RPMI7951 (cell line): ENCODE measurements at places on chromosomes 16 and 17.

GRCh38 chr16:6231398-6231797 is 1101.2 kb upstream of the RBFOX1 start:
- no peak for DNase-seq

DNA sequence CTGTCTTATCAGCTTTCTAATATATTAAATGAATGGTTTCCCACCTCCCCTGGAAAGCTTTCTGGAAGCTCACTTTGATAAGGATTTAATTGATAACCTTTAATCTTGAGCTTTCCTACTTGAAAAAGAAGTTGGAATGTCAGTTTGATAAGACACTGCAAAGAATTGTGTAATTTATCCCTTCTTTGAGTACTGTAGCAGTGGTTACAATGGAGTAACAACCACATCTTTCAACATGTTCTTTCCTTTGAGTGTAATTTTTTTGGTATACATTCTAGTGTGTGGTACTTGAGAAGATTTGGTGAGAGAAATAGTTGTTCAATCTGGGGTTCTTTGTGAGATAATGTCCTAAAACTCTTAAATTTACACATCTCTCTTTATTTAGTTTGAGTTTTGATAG is 43.4 kb downstream of the CPD start:
- DNase-seq = no peak

- no peak for DNase-seq
Observed at GRCh38 chr16:25079637-25080378, 31.7 kb upstream of the LCMT1 start.

- no peak for DNase-seq
Observed at GRCh38 chr16:81616321-81617020, 162.6 kb upstream of the PLCG2 start.

DNA sequence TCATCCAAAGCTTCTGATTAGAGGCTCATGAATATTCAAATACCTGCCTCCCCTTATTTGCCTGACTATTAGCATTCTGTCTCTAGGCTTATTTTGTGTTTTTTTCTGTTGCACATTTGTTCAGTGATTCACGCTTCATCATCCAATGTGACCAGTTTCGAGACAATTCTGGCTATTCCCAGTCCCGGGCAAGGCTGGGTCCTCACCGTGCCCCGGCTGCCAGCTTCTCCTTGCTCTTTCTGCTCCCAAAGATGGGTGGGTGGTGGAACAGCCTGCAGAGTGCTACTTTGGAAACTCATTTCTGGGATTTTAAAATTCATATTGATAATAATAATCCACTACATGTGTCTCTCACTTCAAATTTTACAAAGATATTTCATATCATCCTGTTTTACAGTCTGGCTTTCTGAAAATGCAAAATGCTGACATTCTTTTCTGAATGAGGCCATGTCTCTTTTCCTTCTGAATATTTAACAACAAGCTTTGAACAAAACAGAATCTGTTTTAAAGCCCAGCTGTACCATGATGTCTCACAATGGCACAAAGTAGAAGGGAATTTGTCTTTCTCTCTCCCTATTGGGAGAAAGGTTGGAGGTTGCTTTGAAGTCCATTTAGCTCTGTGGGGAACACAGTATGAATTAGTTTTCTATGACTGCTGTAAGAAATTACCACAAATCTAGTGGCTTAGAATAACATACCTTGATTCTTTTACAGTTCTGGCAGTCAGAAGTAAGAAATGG is 116.9 kb upstream of the CDH13 start:
- DNase-seq = no peak

DNA sequence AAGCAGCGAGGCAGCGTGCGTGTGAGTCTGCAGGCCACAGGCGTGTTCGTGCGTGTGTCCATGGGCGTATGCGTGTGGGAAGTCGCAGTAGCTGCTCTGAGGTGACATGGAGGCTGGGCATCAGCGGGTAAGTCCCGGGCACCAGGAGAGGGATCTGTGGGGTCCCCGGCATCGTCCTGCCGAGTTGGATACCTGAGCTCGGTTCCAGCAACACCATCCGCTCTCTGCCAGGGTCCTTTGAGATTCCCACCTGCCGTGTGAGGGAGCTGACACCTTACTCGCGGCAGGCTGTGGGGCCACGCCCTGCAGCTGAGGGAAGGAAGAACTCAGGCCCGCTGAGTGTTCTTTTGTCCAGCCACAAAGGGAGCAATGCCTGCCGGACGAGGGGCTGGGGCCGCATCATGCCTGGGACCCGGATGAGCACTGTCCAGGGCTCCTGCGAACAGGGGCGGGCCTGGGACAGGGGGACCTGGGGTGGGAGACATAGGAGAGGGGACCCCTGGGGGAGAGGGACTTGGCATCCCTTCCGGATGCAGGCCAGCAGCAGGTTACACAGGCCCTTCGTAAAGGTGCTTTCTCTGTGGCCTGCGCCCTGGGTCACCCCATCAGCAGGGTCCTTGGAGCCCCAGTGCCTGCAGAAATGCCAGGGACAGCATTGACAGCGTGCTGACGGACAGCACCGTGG is 5.0 kb upstream of the SNAI3 start:
- DNase-seq = no peak

- no peak for DNase-seq
Observed at GRCh38 chr17:71480099-71480498, 640.7 kb upstream of the SOX9 start.

DNA sequence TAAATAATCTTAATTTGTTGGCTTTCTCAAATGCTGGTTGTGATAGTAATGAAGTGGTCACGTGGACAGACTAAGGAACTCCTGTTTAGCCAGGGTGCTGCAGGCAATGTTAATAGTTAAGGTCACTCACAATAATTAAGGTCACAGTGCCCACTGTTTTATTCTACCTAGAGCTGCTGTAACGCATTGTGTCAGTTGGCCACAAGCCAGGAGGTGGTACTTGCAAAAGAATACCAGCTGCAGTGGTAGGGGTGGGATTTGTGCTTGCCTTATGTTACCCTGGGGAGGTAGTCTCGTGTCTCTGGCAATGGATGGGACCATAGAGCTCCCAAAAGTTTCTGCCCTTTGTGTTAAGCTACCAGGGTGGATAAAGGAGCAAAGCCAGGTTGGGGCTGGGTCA is 969.1 kb upstream of the CDH8 start:
- no peak for DNase-seq

DNA sequence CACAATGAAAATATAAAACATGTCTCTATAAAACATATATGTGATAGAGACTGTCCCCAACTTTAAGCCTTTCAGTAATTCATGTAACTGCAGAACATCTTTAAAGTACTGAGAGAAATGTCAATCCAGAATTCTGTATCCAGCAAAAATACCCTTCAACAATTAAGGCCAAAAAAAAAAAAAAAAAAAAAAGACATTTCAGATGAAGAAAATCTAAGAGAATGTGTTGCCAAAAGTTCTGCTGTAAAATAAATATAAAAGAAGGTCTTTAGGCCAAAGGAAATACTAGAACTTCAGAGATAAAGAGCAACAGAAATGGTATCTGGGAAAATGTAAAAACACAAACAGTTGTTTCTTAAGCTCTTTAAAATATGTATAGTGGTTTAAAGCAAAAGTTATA is 17.3 kb downstream of the BPTF start:
- DNase-seq = no peak

GRCh38 chr16:11708421-11708820 is 34.2 kb downstream of the TXNDC11 start:
- no peak for DNase-seq

DNA sequence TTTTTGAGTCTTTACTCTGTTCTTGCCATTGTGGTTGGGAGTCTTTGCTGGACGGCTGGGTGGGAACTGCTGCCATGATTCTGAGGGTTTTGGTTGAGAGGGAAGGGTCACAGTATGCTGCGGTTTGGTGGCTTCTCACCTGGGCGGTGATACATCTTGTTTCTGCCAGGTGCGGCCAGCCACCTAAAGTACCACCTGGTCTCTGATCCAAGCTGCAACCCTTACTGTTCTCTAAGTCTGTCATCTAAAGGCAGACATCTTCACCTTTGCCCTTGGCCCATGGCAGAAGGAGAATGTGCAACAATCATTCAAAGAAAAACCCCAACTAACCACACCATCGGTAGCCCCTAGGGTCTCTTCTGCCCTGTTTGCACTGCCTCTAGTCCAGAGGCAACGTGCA is 19.6 kb upstream of the MPO start:
- DNase-seq = no peak

DNA sequence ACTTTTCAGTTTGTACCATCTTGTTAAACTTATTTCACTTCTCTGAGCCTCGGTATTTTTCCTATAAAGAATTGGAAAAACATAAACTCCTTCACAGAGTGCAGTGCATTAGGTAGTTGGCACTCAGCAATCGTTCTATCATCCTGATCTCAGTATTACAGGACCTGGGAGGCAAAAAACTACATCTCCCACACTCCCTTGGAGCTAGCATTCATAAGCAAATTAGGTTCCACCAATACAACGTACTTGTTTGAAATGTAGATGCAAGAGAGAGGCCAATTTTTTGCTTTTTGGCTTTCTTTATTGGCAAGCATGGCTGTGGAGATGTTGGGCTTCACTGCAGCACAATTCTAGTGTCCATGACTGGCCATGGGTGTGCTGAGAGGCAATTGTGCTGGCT is 285.2 kb downstream of the CA10 start:
- no peak for DNase-seq

GRCh38 chr16:61901689-61902088 is 134.5 kb downstream of the CDH8 start:
- no peak for DNase-seq

DNA sequence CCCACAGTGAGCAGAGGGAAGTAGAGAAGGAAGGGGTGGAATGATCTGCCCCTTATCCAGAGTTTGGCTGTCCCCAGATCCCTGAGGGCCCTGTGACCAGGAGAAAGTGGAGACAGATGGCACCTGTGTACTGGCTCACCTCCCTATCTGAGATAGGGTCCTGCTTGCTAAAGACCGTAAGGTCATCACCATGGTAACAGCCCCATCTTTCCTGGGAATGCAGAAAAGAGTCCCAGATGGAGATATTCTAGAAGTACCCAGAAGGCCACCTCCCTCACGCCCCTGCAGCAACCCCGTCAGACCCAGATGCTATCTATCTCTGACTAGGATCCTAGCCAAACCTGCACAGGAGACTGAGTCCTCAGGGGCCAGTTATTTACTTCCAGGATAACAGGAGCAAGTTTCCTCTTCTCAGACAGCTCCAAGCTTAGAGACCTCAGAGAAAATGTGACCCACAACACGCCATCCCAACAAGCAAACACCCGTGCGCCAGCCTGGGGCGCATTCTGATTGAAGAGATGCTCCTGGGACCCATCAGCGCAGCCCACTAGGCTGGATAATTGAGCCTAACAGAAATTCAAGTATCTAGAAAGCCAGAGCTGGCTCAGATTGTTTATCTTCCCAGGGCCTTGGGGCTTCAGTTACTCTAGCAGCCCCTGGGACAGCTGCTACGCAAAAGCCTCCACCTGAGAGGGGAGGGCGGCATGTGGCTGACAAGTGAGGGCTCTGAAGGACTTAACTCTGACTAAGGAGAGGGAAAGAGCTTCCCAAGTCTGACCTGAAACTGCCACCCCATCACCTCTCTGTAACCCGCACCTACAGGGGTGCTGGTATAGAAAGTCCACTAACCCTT is 1.9 kb downstream of the ORMDL3 start:
- DNase-seq = no peak

DNA sequence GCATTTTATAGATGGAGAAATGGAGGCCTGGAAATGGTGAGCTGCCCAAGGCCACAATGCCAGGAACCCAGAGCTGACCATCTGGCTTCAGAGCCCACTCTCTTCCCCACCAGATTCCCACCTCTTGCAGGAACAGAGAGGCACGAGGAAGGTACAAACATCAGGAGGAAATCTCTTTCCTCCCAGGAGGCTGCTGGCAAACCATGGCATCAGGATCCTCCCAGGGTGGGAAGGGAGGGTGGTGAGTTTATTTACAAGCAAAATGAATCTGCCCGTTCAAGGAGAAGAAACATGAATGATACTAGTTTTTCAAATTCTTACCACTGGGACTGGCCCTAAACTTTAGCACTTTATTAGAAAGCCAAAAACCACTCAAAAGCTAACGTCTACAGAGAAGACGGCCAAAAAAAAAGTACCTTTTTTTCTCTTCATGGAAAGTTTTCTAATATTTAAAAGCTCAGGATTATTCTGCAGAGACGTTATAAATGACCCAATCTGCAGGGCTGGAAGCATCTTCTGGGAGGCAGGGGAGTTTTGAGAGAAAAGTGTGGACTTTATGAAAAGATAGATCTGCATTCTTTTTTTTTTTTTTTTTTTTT is 79.1 kb downstream of the NXN start:
- no peak for DNase-seq

DNA sequence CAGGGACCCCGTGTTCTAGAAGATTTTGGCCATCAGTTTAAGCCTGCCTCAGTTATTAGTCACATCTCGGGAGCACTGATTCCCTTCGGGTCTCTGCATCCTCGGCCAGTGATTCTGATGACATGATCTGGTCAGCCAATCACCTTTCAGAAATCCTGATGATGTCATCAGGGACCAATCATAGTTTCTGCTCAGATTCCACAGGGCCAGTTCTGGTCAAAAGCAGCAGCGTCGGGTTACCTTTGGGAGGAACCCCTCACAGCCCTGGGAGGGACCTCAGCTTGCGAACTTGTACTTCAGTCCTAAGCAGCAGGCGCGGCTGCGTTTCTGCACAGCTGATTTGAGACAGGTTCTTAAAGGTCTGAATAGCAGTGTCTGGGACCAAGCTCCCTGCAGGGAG is 13.9 kb downstream of the KDM8 start:
- DNase-seq = no peak

GRCh38 chr17:80376531-80376930 is 38.4 kb upstream of the ENDOV start:
- no peak for DNase-seq

DNA sequence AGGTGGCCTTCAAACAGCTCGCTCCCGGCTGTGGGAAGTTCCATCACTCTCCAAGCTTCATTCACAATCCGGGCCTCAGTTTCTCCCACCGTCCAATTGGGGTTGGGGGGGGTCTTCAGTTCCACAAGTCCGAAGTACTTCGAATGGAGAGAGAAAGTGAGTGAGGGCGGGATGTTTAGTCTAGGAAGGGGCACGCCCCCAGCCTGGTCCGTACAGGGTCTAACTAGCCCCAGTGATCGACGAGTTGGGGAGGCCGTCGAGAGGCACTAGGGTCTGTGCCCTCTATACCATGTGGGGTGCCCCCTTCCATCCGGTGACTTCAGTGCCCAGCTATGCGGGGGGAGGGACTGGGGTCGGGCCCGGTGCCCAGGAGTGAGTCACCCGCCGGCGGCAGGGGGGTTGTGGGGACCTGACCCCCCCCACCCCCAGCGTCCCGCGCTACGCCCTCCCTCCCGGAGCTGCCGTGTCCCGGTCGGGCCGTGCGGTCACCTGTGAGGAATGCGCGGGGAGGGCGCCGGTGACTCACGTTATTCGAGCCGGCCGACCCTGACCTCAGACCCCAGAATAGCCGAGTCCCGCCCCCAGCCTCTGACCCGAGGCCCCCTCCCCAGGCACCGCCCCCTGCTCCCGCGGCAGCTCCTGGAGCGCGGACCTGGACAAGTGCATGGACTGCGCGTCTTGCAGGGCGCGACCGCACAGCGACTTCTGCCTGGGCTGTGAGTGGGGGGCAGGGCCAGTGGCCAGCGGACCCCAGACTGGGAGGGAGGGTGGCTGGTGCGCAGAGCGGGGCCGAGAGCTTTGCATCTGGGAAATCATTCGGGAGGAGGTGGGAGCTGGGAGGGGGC is 658 bp downstream of the TNFRSF12A start:
- peak; percentile 89 for DNase-seq
